ENCODE measurements at places on chromosomes 3 and 15.
A peak's percentile ranks its signal among the peaks of the same experiment; 100 is the strongest.

GRCh38 chr3:192261135-192261534 is 466.2 kb downstream of the FGF12 start:
- no peak for DNase-seq

GRCh38 chr3:3240986-3241385 is 61.5 kb upstream of the CRBN start:
- no peak for DNase-seq

DNA sequence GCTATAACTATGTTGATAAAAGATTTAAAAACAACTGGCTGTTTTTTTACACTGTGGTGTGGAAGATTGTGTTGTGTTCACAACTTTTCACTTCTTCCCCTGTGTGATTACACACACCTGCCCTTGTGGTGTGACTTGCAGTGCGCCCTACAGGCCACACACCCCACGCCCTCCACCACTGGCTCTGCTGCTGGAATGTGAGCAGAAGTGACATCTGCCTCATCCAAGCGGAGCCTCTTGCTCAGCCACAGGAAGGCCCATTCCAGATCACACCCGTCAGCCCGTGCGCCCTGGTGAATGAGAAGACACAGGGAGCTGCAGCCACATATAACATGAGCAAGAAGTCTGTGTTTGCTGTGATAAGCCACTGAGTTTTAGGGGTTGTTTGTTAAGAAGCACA is 7.0 kb downstream of the CCR2 start:
- DNase-seq, result no peak

- DNase-seq, result no peak
Measured at GRCh38 chr15:48423342-48423741, 92.1 kb downstream of the DUT start.

GRCh38 chr3:187684880-187685279 is 14.7 kb upstream of the SST start:
- no peak for DNase-seq

DNA sequence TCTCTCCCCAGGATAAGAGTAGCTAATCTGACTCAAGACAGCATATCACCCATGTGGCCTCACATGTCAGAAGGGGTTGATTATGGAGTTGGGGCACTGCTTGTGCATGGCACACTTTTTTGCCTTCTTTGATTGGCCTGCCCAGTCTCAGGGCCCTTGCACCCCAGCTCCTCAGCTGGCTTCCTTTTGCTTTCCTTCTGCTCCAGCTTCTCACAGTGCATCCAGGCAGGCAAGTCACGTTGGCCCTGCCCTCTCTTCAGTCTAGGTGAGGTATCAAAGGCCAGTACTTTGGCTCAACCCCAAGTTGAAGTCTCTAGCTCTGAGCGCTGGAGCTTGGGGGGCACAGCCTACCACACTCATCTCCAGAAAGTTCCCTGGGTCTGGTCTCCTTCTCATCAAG is 42.2 kb downstream of the NGRN start:
- no peak for DNase-seq

GRCh38 chr3:8110966-8111798 is 390.4 kb upstream of the LMCD1 start:
- DNase-seq, result peak; percentile 62

- no peak for DNase-seq
Measured at GRCh38 chr3:69855436-69856162, 116.3 kb downstream of the MITF start.

- no peak for DNase-seq
Measured at GRCh38 chr3:128285042-128285966, 132.0 kb downstream of the EEFSEC start.

GRCh38 chr3:181431748-181432147 is 280.0 kb upstream of the SOX2 start:
- no peak for DNase-seq

DNA sequence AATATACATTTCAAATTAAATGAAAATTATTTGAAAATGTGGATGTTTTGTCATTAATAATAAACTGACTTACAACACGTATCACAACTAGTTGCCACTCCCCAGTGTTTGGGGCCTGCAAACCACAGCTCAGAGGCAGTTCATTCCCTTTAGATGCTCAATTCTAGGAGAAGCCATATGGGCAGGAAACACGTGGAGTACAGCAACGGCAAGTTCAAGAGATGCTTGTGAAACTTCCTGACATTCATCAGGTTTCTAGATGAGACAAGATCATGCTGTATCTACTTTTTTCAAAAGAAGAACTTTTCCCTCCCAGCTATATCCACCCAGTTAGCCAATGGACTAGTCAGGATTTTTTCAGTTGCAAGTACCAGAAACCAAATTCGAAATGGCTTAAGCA is 17.6 kb upstream of the PLA2G4D start:
- DNase-seq, result no peak

- DNase-seq, result no peak
Measured at GRCh38 chr3:72938471-72939265, 50.8 kb downstream of the GXYLT2 start.

DNA sequence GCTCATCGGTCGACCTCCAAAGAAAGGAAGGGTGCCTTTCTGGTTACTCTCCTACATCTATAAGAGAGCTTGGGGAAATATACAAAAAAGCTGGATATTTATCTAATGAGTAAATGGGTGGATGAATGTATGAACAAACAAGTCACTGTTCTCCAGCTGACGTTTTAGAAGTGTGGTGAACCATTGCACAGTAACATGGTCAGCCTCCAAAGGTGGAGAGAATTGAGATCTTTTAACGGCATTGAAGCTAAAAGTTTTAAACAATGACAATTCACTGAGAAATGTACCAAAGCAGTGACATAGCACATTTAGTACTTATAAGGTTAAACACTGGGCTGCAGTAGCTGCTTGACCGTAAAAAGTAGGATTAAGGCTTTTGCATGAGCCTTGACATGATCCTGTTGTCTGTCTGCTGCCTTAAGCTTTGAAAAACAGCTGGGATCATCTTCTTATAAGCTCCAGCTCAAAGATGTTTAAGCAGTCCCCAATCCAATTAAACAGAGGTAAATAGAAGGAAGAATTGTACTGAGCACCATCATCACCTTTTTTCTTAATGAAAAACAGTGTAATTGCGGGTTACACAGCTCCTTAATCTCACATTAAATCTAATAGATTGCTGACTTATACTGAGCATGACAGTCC is 222.9 kb downstream of the WDR72 start:
- no peak for DNase-seq
